Astrocyte (in vitro differentiated cells and primary cell): ENCODE measurements at places on chromosomes 6 and 20. TPM values are rescaled to one million over a fixed set of nuclear protein-coding genes. Genes with fewer than 3 reads are reported as not detected.

- DNase-seq = no peak
Measured at GRCh38 chr6:89938014-89938413, 43.7 kb downstream of the GJA10 start.

TRIM15 gene
- not detected in 2 replicates for total RNA-seq

TFAP2D gene
- total RNA-seq = not detected in 2 replicates

TRAPPC3L gene
- total RNA-seq = not detected in 2 replicates

ACAT2 gene
- total RNA-seq = 59.1 and 96.7 TPM in 2 replicates
